Thoracic aorta (tissue), 2 donors: ENCODE measurements at places on chromosomes 12 and 14.

- DNase-seq: no peak
Measured at GRCh38 chr12:57389033-57389432, 41.8 kb downstream of the R3HDM2 start.

- DNase-seq: no peak
Measured at GRCh38 chr12:6961695-6962284, 8.7 kb downstream of the PHB2 start.

- no peak for DNase-seq
Measured at GRCh38 chr14:23147676-23148075, 28.6 kb upstream of the CEBPE start.

GRCh38 chr14:32022525-32022924, 54.6 kb upstream of the ARHGAP5 start:
- no peak for DNase-seq

GRCh38 chr12:51600721-51601120, 9.7 kb downstream of the SCN8A start:
- DNase-seq: no peak

DNA sequence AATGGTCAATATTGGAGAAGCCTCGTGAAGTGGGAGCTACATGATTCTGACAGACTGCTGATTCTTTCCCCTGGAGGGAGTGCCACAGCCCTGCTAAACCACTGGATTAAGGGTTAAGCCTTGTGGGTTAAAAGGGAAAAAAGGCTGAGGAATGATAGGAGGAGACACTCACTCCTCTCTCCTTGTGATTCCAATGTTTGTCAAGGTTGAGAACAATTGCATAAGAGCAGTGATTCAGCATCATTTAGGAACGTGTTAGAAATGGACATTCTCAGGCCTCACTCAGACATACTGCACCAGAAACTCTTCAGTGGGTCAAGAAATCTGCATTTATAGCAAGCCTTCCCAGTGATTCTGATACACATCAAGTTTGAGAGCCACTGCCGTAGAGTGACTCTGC, 87.8 kb upstream of the GZMB start:
- no peak for DNase-seq

- DNase-seq: no peak
Measured at GRCh38 chr12:5505116-5505515, 73.2 kb downstream of the NTF3 start.

DNA sequence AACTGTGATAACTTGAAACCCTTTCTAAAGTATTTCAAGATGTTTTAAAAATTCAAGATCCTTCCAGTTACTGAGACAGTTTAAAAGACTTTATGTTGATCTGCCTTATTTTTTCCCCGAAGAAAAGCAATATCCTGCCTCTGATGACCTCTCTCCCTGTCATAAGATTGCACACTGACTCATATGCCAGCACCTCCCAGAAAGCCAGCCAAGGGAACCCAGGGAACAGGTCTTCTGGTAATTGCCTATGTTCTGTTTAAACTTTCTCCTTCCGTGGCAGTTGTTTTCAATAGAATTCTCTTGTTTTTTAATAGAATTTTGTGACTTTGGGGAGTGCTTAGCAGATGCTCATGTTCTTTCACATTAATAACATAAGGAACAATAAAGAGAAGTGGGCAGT, 300.2 kb upstream of the PRKD1 start:
- peak; percentile 13 for DNase-seq

- DNase-seq: no peak
Measured at GRCh38 chr12:10528174-10528953, 22.7 kb downstream of the EIF2S3B start.

DNA sequence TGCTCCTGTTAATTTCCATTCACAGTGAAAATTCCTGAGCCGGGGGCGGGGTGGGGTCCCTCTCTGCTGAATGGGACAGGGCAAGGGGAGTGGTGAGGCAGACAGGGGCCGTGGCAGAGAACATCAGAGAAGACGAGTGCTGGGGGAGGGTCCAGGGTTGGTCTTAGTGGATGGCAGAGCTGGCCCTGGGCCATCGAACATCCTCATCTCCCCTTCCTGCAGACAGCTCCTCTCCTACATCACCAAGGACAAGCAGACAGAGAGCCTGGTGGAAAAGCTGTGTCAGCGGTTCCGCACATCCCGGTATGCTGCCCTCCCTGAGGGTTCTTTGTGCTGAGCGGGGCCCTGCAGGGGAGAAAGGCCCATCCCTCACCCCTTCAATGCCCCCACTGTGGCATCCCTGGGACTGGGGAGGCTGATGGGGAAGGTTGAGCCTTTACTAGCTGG, 5.0 kb upstream of the GAPDH start:
- no peak for DNase-seq

GRCh38 chr14:39266525-39266870, 32.8 kb downstream of the MIA2 start:
- DNase-seq: no peak

GRCh38 chr12:51065530-51065929, 17.4 kb downstream of the LETMD1 start:
- no peak for DNase-seq

DNA sequence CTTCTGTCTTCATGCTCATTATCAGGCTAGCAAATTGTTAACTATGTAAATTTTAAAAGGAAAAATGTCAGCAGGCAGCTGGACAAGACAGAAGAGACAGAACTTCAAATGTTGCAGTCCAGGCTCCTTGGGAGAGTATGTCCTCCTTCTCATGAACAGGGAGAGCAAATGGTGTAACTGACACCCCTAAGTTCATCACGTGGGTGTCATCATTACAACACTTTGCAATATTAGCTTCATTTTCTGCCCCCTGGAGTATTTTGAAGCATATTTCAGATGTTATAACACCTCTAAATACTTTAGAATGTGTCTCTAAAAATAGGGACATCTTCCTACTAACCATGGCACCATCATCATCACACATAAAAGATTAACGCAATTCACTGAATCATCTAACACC, 62.1 kb downstream of the ZNF664 start:
- DNase-seq: no peak

DNA sequence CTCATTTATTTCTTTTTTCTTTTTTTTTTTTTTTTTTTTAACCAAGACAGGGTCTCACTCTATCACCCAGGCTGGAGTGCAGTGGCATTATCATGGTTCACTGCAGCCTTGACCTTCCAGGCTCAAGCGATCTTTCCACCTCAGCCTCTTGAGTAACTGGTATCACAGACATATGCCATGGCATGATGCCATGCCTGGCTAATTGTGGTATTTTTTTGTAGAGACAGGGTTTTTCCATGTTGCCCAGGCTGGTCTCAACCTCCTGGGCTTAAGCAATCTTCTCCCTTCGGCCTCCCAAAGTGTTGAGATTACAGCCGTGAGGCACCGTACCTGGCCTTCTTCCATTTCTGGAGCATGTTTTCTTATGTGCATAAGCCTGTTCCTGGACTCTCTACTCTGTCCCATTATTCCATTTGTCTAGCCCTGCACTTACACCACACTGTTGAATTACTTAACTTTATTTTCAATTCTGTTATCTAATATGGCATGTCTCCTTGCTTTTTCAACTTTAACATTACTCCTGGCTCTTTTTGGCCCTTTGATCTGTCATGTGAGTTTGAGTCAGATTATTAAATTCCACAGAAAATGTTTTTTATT, 47.9 kb upstream of the PTGDR start:
- DNase-seq: no peak

- no peak for DNase-seq
Measured at GRCh38 chr14:76311079-76311758, 64.7 kb upstream of the ESRRB start.

GRCh38 chr12:57604992-57605810, 577 bp downstream of the DTX3 start:
- no peak for DNase-seq

GRCh38 chr12:9091891-9092598, 23.7 kb downstream of the A2M start:
- DNase-seq: no peak

GRCh38 chr12:56119361-56119796, 1.3 kb downstream of the ZC3H10 start:
- DNase-seq: peak; percentile 64

- no peak for DNase-seq
Measured at GRCh38 chr12:20620261-20620660, 74.9 kb upstream of the SLCO1C1 start.

GRCh38 chr12:74365178-74365964, 172.3 kb upstream of the ATXN7L3B start:
- DNase-seq: no peak

GRCh38 chr12:68648179-68648578, 37.5 kb downstream of the RAP1B start:
- no peak for DNase-seq

DNA sequence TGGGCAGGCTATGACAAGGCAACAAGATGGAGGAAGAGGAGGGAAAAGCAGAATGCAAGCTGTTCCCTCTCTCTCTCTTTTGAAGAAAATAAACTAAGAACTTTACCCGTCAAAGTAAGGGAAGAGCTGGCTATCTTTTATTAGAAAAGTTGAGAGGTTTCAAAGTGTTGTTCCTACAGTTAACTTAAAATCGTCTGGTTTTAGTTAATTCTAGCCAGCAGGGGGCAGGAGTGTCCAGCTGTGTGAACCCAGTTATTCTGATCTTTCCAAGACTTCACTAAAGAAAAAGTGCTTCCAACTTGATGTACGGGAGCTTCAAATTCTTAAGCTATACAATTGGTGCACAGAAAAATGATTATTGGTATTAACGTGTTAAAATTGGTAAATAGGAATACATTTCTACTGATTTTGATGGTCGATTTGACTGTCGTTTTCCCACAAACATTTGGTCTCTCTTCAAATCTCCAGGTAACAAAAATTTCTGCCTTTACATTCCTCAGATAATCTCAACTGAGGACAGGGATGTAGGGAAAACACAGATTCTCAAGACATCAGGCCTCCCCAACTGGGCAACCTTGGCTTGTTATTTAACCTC, 28.4 kb upstream of the MON2 start:
- no peak for DNase-seq

DNA sequence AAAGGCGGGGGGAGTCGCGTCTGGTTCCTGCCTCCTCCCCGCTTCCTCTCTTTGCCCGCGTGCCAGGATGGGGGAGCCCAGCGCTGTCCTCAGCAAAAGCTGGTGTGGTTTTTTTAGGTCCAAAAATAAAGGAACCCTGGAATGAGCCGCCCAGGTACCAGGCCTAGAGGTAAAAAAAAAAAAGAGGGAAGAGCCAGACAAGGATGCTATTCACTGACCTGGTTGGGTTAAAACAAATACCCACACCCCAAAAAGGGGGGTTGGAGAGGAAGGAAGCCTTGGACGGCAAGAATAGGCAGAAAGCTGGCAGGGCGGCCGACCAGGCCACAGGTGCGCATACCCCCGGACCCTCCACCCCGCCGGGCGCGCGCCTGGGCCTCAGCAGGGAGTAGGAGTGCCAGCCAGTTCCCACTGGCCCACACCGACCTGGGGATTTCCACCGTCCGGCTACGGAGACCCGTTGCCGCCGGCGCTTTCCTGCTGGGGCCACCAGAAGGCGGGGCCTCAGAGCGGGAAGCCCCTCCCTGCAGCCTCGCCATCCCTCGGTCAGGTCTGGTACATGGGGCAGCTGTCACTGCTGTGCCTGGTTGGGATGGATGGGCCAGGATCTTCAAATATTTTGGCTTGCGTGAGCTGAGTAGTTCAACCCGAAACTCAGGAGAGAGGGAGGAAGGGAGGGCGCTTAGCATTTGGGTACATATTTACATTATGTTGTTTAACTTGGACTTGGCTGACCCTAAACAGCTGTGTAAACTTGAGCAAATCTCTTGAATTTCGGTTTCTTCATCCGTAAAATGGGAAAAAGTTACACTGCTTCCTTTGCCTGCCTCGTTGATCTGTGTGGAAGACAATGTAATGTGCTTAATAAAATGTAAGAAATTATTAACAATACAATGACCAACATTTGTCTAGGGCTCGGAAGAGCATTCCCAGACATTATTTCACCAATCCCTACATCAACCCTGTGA, 5.4 kb upstream of the IRF2BPL start:
- DNase-seq: no peak

DNA sequence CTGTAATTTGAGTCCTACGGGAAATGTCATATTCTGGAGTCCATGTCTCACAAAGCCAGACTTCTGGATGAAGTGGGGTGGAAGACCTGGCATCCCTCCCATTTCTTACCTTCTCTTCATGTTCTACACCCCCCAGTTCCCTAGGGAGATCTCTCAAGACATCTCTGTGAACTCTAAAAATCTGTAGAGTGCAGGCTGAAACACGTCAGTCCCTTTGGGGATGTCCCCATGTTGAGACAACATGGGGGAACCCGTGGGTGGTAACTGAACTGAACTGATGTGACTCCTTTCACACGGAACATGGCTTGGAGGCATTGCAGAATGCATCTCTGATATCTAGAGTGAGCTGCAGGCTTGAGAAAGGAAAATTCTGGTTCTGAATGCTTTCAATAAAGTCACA, 15.2 kb downstream of the SERPINA12 start:
- DNase-seq: no peak

GRCh38 chr12:7271893-7272514, 31.9 kb upstream of the ACSM4 start:
- no peak for DNase-seq

DNA sequence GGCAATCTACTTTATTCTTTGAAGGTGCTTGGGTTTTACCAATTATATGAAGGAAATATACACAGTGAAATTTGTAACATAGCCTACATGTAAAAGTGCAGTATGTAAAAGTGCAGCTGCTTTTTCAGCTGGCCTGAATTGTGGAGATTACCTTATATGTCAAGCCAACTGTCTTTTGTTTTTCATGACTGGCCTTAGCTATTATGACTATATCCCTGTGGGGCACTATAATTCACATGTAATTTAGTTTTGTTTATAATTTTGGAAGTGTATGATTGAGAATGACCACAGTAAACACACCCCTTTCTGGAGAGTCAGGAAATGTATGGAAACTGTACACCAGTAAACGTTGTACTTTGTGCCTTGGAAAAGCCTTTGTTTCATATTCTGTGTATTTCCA, 435.0 kb upstream of the STXBP6 start:
- DNase-seq: no peak

DNA sequence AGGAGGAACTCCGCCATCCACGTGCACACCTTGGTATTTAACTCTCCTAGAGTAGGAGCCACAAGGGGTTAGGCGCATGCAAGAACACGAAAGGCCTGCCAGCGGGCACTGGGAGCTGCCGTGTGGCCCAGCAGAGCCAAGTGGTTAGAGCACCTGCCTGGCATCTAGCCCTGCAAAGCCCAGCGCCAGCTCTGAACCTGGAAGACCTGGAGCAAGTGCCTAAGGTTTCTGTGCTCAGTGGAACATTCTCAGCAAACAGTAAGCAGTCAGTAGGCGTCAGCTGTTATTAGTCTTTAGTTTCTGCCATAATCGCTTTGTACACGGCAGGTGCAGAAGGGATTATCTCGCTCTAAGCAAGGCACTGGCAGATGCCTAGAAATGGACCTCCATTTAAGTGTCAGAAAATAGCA, 55.4 kb downstream of the SETD3 start:
- DNase-seq: no peak

DNA sequence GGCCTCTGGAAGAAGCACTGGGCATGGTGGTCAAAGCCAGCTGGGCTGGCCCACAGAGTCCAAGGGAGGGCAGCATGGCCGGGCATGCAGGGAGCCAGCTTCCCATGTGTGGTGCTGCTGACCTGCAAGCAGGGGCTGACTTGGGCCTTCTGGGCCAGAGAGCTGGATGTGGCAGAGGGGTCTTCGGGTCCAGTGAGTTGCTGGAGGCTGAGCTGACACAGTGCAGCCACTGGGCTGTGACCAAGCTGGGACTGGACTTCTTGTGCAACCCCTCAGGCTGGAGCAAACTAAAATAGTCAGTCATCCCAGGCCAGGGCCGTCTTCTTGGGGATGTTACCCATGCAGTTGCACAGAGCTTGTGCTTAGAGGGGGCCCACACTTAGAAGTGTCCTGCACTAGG, 7.3 kb upstream of the RIN3 start:
- DNase-seq: no peak
